Activated T-cell treated with anti-CD3 and anti-CD28 coated beads for 24 hours (primary cell): ENCODE measurements at places on chromosomes 11 and 22.

GRCh38 chr11:131841925-131842635 is 471.7 kb downstream of the NTM start:
- no peak for DNase-seq

GRCh38 chr22:35301372-35301874 is 1.7 kb downstream of the TOM1 start:
- no peak for DNase-seq

GRCh38 chr11:26410706-26411366 is 78.9 kb downstream of the ANO3 start:
- no peak for DNase-seq

GRCh38 chr11:116231543-116231942 is 541.2 kb downstream of the BUD13 start:
- no peak for DNase-seq

DNA sequence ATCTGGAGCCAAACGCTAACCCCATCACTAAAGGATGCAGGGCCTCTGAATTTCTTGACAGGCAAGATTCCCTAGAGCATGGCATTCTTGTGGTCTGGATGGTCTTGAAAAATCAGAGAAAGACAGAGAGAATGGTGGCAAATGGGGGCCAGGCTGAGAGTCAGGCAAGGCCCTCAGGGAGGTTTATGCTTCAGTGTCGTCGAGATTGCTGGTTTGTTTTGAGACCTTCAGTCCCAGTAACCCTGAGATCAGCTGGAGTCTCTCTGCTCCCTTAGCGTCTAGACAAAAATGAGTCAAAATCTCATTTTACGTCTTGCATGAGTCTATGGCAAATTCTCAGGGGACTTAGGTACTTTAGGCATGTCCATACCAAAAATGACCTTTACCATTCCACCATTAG is 539.3 kb downstream of the SOX6 start:
- no peak for DNase-seq

GRCh38 chr11:60974726-60975125 is 3.2 kb downstream of the CD6 start:
- no peak for DNase-seq

GRCh38 chr22:43441216-43441615 is 29.4 kb downstream of the MPPED1 start:
- no peak for DNase-seq

- no peak for DNase-seq
Measured at GRCh38 chr11:9203691-9204311, 61.3 kb downstream of the DENND5A start.

- no peak for DNase-seq
Measured at GRCh38 chr11:123125169-123125568, 63.2 kb upstream of the HSPA8 start.

DNA sequence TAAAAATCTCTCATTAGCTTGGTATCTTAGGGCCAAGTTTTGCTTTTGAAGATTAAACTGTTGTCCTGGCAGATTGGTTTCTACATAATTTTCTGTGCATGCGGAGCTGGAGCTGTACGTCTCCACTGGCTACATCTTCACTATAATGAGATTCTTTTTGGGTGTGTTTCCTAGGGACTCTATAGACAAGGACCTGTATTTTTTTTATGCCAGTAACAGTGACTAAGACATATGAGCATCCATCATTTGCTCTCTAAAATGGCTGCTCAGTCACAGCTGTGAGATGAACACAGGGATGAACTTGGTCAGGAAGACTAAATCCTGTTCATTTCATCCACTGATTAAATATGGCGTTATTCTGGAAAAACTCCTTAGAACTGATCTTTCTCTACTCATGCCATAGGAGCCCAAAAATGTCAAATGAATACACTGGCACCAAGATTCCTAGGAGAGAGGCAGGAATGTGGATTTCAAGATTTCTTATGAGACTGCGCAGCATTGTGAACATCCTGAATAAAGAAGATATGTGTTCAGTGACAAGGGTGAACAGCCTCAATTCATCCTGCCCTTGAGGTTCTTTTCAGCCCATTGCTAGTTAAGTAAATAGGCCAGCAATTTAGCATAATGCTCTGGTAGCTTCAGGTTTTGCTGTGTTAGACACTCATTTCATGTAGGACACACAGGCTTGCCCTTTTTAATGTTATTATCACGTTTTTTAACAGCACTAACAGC is 168.2 kb downstream of the NCAM1 start:
- no peak for DNase-seq

DNA sequence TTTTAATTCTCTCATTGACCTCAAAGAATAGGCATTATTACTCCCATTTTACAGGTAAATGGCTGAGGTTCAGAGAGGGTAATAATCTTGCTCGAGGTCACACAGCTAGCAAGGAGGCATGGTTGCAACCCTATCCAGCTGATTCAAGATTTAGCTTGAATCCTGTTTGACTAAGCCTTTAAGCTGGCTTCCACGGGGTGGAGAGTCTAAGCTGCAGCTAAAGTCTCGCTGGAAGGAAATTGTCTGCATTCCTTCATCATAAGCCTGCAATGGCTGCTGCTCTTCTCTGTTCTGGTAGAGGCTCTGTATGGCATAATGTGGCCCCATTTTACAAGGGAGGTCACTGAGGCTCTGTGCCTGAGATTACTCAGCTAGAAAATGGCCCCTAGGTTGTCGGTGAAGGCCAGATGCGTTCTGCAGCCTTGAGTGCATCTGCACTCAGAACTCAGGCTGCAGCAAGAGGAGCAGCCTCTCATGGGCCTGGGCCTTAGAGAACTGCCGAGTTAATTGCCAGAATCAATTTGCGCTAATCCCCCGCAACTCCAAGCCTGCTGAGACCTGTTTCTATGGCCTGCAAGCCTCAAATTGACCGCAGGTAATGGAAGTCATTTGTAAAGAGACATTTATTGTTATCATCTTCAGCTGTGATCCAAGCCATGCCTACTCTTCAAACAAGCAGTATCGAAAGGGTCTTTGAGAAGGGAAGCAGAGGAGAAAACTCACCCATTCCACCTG is 44.1 kb upstream of the SEZ6L start:
- no peak for DNase-seq

GRCh38 chr11:2300936-2301630 is 635 bp downstream of the C11orf21 start:
- no peak for DNase-seq

DNA sequence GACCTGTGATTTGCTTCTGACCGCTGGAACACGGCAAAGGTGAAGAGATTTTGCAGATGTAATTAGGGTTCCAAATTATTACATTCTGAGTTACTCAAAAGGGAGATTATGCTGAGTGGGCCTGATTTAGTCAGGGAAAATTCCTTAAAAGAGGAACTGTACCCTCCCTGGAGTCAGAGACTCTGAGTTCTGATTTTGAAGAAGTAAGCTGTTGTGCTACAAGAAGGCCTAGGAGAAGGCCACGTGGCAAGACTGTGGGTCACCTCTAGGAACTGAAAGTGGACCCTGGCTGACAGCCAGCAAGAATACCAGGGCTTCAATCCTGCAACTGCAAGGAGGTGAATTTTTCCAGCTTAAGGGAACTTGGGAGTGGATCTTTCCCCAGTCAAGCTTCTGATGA is 45.3 kb downstream of the CHRDL2 start:
- DNase-seq: no peak

DNA sequence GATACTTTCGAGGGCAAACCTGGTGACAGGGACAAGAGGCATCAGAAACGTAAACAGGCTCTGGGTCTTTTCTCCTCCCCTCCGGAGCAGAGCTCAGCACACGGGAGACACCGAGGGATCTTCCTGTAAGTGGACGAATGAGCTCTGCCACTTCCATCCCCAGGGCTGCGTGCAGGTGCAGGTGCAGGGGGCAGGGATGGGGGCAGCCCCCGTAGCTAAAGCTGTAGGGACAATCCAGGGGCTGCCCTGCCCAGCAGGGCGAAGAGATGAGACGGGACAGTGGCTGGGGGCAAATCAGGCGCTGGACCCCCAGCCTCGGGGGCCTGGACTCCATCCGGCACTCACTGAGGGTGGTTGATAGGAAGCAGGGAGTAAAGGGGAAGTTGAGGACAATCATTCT is 505.4 kb downstream of the BRD1 start:
- DNase-seq: no peak

GRCh38 chr11:61666684-61667297 is 13.4 kb upstream of the DAGLA start:
- no peak for DNase-seq

GRCh38 chr22:28381429-28382167 is 298.0 kb downstream of the TTC28 start:
- no peak for DNase-seq

DNA sequence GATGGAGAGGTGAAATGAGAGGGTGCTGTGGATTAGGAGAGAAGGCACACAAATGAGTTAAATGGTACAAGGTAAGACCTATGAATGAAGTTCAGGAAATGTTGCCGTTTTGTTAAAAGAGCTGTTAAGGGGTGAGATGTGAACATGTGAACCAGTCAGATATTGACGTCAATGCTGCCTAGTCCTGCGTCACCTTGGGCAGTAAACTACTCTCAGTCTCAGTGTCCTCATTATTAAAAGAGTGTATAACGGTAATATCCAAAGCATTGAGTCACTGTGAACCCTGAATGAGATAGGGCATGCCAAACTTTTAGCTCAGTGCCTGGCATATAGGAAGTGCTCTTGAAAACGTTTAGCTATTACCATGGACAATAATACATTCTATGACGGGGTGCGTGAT is 32.4 kb upstream of the SORL1-AS1 start:
- DNase-seq: no peak

DNA sequence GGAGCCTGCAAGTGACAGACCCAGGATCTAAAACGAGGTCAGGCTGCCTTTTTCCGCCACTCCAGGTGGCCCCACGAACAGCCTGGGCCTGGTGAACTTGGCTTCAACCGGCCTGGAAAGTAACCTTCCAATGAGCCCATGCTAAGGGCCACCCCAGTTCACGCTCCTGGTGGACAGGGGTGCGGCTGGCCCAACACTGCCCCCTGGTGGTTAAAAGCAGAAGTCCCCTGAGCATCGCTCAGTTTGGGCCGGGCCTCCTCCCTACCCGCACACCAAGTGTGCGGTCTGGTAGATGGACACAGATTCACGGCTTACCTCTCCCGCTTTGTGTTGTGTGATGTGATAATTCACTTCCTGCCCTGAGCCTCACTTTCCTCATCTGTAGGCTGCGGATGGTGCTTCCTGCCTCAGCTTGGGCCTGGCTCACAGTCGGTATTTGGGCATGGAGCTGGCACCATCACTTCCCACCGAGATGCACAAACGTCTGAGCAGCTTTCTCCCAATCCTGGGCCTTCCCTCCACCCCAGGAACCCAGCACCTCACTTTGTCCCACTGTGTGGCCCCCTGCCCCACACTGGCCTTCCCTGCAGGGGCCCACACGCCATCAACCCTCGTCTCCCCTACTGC is 13.7 kb upstream of the SEC14L3 start:
- peak; percentile 66 for DNase-seq

DNA sequence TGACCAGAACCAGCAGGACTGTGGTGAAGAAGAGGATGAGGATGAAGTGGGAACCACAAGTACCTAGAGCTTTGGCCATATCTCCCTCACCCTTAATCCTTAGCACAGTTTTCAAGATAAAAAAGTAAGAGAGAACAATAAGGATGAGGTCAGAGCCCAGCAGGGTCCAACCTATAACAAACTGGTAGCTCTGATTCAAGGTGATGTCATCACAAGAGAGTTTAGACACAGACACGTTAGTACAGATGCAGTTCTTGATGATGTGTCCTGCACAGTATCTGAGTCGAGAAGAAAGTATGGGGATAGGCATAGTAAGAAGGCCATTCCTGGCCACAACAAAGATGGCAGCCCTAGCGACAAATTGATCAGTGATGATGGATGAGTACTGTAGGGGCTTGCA is 586 bp downstream of the OR56A5 start:
- DNase-seq: no peak

GRCh38 chr11:7677071-7677470 is 3.8 kb upstream of the CYB5R2 start:
- DNase-seq: no peak

- no peak for DNase-seq
Measured at GRCh38 chr11:28727254-28727653, 619.1 kb downstream of the METTL15 start.

- no peak for DNase-seq
Measured at GRCh38 chr11:111582163-111582562, 20.1 kb upstream of the SIK2 start.

DNA sequence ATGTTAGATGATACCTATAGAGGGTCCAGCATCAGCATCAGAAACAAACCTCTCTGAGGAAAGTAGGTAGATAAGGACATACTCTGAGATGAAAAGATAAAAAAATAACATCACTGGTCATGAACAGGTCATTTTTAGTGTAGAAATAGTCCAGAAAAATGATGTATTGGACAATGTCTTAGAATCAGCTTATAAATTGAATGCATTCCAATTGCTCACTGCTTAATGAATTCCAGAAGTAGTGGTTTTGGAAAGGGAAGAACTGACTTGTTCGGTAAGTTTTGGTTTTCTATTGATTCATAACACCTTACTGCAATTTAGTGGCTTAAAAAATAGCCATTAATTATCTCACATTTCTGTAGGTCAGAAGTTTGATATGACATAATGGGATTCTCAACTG is 929.5 kb upstream of the CCDC90B start:
- no peak for DNase-seq

DNA sequence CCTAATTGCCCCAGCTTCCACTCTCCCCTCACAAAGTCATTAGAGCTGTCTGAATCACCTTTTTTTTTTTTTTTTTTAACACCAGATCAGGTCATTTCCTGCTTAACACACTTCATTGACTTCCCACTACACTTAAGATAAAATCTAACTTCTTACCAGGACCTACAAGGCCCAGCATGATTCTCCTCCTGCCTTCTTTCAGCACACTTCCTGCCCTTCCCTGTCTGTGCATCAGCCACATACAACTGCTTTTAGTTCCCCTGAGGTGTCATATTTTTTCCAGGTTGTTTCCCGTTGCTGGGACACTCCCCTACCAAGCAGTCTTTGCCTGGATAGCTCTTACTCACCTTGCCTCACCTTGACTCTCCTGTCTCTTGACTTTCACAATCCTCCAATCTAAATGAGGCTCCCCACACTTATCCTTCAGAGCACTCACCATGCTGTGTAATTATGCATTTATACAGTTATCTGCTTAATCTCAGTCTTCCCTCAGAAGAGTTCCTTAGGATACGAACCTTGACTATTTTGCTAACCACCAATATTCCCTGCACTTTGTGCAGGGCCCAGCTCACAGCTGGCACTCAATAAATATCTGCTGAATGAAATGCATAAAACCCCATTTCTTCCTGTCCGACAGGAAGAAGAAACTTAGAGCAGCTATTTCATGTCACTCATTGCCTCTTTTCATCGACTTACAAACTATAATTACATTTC is 96.6 kb upstream of the AKIP1 start:
- DNase-seq: no peak

GRCh38 chr11:126138636-126139035 is 72.8 kb downstream of the RPUSD4 start:
- no peak for DNase-seq

GRCh38 chr11:67301313-67301921 is 1.9 kb upstream of the SSH3 start:
- DNase-seq: no peak

GRCh38 chr11:3903207-3903896 is 47.9 kb downstream of the STIM1 start:
- DNase-seq: no peak

DNA sequence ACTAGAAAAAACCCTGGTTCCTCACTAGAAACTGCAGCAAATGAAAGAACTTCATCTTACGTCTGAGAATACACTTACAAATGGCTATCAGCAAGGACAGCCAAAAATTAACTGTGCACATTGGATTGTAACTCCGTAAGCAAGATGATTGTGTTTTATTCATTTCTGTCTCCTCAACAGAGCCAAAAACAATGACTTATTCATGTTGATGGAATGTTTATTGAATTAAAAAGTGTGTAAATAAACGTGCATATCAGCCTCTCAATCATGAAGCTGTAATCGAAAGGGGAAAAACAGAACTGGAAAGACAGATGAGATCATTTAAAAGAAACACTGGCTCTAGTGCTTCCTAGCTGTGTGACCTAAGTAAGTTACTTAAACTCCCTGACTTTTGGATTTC is 307.5 kb upstream of the ZC3H12C start:
- no peak for DNase-seq
